ENCODE measurements at places on chromosomes 2 and 18.
A peak's percentile ranks its signal among the peaks of the same experiment; 100 is the strongest.

GRCh38 chr18:31677592-31677991 is 6.8 kb downstream of the B4GALT6 start:
- no peak for DNase-seq

DNA sequence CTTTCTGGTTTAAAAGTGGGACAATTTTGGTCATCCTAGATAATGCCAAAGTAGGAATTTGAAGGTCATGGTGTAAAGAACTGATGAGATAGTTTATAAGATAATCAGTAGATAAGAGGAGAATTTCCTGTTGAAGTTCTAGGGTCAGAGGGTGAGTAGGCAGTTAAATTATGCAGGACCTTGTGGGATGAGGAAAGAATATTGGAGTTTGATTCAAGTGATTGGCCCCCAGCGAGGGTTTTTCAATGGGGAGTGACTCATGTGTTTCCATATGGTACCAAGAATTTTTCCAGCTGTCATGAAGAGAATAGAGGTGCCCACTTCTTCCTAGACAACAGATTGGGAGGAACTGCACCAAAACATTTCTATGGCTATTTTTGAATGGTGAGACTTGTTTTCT is 940.2 kb upstream of the ZEB2 start:
- DNase-seq, result no peak

DNA sequence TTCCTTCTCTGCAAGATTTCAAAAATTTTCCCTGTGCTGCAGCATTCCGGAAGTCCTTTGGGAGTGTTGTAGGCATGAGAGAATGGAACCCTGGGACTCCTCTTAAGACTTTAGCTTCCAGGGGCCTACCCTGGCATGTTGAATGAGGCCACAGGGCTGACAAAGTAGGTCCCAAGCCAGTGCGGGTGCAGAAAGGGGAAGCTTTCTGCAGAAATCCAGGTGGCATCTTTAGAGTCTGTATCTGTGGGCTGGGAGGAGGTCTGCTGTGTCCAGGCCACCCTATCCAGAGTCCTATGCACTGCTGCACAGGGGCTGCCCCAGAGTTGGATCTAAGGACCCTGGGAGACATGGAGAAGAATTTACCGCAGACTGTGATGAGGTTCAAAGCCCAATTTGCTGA is 1.9 kb upstream of the SIX2 start:
- no peak for DNase-seq

DNA sequence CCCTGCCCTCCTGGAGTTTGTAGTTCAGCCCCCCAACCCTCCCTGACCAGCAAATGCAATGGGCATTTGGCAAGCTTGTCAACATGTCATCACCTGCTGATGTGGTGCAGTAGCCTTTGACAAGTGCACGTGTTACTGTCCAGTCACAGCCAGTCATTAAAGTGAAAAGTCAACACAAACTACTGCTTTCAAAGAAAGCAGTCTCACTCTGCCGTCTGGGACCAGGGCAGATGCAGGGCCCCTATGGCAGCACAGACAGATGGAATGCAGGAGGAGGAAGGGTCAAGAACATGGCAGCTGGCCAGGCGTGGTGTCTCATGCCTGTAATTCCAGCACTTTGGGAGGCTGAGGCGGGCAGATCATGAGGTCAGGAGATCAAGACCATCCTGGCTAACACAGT is 222.4 kb upstream of the OSR1 start:
- DNase-seq, result no peak

DNA sequence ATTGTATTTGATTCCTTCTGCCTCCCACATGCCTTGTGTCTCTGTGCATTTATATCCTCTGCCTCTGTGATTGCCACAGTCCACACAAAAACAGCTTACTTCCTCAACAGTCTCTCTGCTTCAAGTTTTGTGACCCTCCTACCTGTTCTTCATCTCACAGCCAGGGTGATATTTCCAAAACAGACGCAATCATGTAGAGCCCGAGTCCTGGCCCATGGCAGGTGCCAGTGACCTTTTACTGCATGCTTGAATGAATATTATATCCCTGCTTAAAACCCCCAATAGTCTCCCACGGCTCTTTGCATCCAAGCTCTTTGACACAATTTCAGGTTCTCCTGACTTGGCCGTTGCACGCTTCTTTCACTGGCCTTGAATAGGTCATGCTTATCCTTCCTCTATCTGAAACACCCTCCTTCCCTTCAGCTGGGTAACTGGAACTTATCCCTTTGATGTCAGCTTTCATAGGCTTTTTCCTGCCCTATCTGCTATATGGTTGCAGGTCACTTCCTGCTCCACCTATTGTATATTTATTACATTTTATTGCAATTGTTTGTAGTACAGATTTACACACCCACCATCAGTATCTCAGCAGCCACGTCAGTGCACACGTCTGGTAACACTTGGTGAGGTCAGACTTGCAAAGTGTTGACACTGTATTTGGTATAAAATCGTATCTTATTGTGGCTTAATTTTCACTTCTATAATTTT is 29.7 kb upstream of the IL1B start:
- DNase-seq, result no peak

- DNase-seq, result no peak
These were observed 68.7 kb upstream of the ACSL3 start for GRCh38 chr2:222792001-222792611.

- DNase-seq, result no peak
These were observed 105.4 kb downstream of the DSEL start for GRCh38 chr18:67411116-67411515.

GRCh38 chr2:11698009-11698922 is 28.3 kb upstream of the NTSR2 start:
- no peak for DNase-seq

DNA sequence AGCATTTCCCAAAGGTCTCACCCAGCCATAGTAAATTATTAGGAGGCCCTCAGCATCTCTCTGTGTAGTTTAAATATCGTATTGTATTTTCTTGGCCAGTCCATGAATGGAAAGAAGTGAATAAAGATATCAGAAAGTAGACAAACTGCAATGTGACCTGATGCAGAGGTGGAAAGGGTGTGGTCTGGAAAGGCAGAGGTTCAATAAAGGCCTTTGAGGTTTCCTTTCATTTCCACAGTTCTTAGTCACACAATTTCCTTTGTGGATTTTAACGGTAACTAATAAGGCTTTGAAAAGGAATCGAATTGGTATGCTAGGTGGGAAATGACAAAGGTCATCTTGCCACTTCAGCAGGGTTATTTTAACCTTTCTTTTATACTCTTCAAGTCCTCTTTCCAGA is 20.1 kb upstream of the WIPF1 start:
- DNase-seq, result no peak

GRCh38 chr2:158753641-158754611 is 41.2 kb upstream of the DAPL1 start:
- peak; percentile 2 for DNase-seq

DNA sequence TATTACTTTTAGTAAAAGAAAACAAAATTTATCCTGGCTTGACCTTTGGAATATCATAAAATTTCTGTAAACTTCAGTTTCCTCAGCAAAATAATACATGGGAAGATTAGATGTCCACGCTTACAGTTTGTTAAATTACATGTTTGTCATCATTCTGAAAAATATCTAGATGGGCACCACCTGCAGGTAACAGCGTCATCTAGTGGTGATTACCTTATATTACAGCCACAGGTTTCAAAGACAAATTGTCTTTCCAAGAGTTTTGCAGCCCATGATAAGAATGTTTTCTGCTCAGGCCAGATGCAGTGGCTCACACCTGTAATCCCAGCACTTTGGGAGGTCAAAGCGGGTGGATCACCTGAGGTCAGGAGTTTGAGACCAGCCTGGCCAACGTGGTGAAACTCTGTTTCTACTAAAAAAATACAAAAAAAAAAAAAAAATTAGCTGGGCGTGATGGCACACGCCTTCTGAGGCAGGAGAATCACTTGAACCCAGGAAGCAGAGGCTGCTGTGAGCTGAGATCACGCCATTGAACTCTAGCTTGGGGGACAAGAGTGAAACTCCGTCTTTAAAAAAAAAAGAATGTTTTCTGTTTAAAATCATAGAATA is 96.3 kb upstream of the RASGRP3 start:
- DNase-seq, result no peak

DNA sequence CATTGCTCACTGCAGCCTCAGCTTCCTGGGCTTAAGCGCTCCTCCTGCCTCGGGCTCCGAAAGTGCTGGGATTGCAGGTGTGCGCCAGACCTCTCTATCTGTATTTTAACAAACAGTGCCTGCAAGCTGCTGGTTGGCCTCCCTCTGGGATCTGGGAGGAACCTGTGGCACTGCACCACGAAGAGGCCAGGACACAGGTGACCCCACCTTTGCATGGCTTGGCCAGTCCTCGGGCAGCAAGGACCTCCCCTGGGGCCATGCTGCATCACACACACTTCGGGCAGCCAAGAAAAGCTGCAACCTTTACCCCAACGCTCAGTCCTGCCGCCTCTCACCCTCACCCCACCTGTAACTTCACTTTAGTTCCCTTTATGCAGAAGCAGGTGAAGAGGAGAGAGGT is 70.0 kb downstream of the PXDN start:
- no peak for DNase-seq

GRCh38 chr2:86311879-86312278 is 25.5 kb downstream of the REEP1 start:
- DNase-seq, result no peak

DNA sequence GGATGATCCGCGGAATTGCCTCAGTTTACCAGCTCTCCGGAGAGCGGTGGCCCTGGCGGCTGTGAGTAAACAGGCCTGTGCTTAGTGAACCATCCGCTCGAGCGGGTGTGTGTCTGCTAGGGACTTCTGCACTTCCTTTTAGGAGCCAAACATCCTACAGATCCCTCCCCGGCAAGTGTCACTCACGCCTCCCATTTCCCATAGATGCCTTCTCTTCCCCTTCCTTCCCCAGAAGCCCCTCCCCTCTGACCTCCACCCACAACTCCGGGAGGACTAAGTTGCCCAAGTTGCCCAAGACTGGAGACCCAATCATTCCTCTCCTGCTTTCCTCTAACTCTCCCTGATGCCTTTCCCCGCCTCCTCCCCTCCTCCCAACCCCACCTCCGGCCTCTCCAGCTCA is 2.9 kb downstream of the C1QL2 start:
- DNase-seq, result no peak

- DNase-seq, result no peak
These were observed 137.0 kb upstream of the ATP5MC3 start for GRCh38 chr2:175318542-175318941.

DNA sequence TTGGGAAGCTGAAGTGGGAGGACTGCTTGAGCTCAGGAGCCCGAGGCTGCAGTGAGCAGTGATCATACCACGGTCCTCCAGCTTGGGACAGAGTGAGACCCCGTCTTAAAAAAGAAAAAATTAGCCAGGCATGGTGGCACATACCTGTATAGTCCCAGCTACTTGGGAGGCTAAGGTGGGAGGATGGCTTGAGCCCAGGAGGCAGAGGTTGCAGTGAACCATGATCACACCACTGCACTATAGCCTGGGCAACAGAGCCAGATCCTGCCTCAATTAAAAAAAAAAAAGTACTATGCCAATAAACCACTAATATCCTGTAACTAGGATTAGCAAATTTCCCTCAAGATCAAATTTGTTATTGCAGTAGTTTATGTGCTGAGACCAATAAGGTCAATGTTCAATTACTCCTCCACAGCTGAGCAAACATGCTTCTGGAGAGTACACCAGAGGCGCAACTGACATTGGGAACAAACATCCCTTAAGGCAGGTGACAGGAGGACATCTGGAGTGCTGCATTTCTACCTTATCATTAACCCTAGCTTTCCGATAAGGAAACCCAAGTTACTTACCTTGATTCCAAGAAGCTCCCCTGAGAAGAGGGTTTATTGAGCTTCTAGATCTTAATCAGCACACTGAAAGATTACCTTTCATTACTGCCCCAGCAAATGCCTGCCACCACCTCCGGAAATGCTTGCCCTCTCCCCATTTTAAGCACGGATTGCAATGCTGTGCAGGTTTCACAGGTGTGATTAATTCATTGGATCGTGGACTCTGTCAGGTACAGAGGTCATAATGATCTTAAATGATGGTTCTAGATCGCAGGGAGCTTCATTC is 26.2 kb downstream of the MGAT4A start:
- DNase-seq, result no peak

DNA sequence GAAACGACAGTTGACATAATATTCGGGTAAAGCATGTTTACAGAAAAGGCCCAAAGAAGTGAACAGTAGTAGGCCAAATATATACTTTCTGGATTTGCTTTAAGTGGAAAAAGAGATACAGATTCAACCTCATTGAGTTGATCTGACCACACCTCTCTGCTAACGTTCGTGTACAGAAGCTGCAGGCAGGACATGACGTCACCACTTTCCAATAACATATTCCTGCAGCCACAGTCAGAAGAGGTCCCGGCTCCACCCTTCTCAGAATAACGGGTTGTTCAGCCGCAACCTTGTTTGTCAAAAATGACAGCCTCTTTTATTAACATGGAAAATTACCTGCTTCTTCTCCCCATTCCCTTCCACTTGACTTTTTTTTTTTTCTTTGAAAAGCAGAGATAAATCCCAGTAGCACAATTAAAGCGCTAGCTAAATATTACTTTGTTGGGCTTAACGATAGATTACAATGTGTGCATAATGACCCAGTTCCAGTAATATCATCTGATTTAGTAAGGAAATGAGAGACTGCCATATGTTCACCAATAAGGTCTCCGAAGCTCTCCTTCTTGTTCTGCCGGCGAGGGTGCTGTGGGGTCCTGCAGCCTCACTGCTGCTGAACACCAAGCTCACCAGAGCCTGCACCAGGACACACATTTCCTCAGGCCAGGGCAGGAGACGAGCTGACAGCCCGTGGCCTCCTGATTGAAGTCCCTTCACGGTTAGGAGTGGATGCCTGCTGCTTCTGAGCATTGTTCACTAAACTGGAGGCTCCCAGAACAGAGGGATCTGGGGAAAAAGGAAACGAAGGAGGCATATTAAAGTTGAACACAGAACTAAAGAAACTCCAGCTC is 451.0 kb upstream of the SALL3 start:
- no peak for DNase-seq

DNA sequence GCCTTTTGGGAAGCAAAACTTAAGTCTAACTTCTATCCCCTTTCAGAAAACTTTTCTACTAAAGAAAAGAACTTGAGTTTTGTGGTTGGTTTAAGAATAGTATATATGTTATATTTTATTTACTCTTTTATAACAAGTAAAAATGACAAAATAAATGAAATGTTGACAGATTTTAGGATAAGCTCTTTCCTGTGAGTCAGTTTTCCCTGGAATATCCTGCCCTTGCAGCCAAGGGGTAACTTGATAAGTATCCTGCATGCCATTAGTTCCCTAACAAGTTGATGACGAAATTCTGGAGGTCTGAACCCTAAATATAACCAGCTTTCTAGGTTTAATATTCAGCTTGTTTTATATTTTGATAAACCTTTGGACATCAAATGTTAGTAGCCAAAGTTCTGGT is 7.3 kb upstream of the HTR2B start:
- DNase-seq, result no peak

DNA sequence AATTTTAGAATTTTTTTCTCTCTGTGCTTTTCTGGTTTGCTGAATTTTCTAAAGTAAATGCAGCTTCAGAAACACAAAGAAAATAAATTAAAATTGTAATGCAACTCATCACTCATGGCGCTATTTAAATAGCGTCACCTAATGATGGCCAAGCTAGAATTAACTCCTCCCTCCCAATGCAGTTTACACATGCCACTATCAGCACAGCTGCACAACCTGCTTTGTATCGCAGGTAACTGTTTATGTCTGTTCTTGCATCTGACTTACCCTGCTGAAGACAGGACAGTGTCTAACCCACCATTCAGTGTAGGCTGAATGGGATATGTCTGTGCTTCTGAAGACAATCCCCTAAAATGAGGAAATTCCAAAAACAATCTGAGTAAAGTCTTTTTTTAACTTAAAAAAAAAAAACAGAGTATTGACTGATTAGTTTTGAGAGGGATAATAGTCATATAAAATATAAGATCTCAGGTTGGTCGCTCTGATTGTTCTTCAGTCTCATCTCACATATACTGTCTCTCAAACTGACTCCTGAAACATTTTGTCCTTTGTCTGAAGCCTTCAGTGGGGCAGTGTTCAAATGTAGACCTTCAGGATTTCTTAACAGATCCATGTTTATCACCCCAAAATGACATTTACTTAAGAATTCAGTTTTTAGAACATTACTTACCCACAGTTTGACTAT is 271.4 kb downstream of the ZEB2 start:
- DNase-seq, result no peak
